ENCODE measurements at places on chromosomes 5 and 9.

DNA sequence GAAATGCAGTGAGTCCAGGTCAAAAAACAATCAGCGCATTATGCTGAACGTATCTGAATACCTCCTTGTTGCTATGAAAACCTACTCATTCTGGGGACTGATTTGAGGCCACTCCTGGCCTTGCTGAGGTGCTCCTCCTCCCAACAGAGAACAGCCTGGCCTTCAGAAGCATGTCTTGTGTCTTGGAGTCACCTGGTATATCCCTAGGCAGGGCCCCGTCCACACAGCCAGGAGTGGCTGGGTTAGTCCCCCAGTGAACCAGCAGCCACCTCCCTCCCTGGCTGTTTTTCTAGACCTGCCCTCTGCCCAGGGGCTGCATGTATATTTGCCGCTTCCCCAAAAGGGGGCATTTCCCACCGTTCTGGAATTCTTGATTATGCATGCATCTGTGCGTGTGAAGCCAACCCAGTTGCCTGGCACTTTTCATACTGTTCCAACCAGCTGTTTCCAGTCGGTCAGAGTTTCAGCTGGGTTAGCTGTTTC lies 99.2 kb upstream of the SPATA31C2 start:
- DNase-seq = no peak

- no peak for DNase-seq
These were observed 90.2 kb downstream of the NSUN2 start for GRCh38 chr5:6542421-6543345.

- no peak for DNase-seq
These were observed 9.4 kb downstream of the GADD45G start for GRCh38 chr9:89613912-89614892.

- no peak for DNase-seq
These were observed 39.0 kb downstream of the TENT4A start for GRCh38 chr5:6752236-6752635.

GRCh38 chr5:35857606-35858205 lies 1.0 kb downstream of the IL7R start:
- DNase-seq = no peak

DNA sequence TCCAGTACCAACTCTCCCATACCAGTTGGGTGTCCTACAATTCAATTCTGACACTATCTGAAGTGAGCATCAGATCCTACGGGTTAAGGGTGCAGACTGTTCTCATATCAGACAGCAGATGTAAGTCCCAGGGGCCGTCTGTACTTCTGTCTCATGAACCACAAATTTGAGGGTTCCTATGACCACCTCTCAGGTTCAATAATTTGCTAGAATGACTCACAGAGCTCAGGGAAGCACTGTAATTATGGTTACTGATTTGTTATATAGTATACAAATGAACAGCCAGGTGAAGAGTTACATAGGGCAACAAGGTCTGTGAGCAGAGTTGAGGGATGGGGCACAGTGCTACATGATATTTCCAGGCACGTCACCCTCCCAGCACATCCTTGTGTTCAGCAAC lies 499.1 kb downstream of the DMAC1 start:
- no peak for DNase-seq

- no peak for DNase-seq
These were observed 132.1 kb downstream of the NR3C1 start for GRCh38 chr5:143271431-143271830.

- DNase-seq = no peak
These were observed 72.9 kb downstream of the SERINC5 start for GRCh38 chr5:80182809-80183580.

- no peak for DNase-seq
These were observed 66.6 kb downstream of the NTRK2 start for GRCh38 chr9:84736081-84736480.

GRCh38 chr5:10564838-10565784 lies 1.2 kb downstream of the ANKRD33B start:
- peak; percentile 14 for DNase-seq

- no peak for DNase-seq
These were observed 494.9 kb upstream of the MEF2C start for GRCh38 chr5:89377767-89378455.

DNA sequence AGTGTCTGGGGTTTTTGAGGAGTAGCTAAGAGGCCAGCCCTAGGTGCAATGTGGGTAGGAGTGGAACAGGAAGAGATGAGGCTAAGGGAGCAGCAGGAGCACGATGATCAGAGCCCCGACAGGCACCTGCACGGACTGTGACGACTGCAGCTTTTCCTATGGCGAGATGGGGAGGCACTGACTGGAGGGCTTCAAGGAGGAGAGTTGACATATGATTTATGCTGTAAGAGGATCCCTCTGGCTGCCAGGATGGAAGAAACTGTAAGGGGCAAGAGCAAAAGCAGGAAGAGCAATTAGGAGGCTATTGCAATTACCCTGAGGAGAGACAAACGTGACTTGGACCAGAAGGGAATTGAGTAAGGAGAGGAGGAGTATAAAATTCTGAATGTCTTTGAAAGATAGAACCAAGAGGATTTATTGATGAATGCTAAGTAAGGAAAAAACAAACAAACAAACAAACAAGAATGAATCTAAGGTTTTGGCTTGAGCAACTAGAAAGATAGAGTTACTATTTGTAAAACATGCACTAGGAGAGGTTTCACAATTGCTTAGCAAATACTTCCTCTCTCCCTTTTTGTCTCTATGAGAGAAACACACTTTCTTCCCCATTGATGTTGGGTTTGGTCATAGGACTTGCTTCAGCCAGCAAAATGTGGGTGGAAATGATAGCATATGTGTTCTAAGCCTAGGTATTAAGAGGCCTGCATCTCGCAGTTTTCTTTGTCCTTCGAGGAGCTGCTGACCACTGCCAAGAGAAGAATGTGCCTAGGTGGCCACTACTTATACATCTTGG lies 32.9 kb downstream of the TRPC7 start:
- DNase-seq = no peak

DNA sequence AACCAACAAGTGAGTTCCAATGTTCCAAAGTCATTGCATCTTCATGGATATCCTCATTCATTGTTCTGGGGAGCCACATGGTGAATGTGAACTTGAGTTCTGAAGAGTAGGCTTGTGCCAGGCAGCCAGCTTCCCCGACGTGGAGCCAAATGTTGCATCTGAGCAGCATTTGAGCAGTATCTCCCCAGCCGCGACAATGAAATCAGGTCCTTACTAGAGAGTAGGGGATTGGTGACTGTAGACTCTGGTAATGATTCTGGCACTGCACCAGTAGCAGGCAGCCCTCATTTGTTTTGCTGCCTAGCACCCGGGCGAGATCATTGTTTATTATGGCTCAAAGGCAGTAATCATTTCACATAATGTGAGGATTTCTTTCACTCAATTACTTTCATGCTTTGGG lies 451.4 kb upstream of the C9orf72 start:
- DNase-seq = no peak

DNA sequence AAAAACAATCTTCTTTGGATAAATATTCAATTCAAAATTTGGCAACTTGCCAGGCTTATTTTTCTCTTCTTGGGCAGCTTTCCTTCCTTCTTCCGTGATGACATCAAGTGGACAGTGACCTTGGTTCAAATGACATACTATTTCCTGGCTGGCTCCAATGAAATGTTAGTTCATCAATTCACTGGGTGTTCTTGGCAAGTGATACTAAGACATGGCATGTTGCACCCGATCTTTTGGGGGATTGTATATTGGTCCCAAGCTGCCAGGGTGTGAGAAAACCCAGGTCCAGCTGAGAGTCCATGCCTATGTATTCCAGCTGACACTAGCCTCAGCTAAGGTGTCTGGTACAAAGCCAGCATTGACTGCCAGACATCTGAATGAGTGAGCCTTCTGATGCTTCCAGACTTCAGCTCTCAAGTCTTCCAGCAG lies 252.9 kb downstream of the MAT2B start:
- DNase-seq = no peak

GRCh38 chr5:37792975-37793631 lies 46.7 kb downstream of the GDNF start:
- DNase-seq = no peak

DNA sequence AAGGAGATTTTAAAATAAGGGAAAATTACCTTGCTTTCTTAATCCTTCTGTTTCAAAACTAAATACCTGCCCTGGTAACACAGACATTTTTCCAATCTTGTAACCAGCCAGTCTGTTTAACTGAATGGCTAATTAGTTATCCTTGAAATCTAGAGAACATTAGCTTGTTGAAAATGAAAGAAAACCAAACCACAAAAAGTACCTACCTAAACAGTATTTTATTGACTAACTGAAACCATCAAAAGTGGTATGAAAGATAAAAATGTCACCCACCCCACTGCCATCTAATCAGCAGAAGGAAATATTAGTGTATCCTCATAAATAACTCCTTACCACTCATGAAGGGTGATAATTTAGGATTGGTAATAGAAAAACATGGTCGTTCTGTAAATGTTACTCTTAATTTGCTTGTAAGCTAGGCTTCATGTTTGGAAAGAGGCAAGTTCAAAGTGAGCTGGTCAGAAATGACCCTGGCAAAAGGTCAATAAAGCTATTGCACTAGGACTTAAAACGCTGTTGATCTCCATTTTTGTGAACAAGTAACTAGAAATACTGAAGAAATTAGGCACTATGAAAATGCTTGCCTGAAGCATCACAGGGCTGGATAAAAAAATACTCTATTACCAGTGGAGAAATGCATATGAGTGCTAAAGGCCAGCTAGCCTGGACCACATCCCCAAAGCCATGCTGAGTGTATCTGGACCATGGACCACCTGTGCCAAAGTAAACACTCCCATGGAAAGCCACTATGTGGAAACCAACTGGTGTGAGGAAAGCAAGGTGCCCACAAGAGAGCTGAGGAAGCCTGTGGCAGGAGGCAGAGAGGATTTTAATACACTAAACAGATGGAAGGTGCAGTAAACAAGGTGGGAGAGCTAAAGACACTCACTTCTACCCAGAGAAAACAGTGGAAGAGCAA lies 8.4 kb downstream of the SEMA5A start:
- no peak for DNase-seq

- DNase-seq = no peak
These were observed 18.2 kb downstream of the SPACA9 start for GRCh38 chr9:132896906-132897305.

DNA sequence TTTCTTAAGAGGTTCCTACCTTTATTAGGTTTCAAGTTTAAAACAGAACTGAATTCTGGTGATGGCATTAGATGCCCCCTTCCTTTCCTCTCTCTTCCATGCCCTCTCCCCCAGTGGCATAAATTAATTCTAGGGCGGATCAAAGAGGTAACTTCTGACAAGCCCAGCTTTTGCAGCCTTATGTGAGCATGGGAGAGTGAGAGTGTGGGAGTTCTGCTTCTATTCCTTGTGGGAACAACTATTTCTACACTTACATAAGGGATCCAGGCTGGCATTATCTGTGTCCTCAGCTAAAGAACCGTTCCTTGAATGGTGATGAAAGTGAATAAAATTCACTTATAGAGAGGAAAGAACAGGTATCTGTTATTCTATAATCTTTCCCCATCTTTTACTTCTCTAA lies 437.6 kb downstream of the KIF4B start:
- no peak for DNase-seq

GRCh38 chr5:171612749-171613148 lies 172.9 kb upstream of the SMIM23 start:
- DNase-seq = no peak

DNA sequence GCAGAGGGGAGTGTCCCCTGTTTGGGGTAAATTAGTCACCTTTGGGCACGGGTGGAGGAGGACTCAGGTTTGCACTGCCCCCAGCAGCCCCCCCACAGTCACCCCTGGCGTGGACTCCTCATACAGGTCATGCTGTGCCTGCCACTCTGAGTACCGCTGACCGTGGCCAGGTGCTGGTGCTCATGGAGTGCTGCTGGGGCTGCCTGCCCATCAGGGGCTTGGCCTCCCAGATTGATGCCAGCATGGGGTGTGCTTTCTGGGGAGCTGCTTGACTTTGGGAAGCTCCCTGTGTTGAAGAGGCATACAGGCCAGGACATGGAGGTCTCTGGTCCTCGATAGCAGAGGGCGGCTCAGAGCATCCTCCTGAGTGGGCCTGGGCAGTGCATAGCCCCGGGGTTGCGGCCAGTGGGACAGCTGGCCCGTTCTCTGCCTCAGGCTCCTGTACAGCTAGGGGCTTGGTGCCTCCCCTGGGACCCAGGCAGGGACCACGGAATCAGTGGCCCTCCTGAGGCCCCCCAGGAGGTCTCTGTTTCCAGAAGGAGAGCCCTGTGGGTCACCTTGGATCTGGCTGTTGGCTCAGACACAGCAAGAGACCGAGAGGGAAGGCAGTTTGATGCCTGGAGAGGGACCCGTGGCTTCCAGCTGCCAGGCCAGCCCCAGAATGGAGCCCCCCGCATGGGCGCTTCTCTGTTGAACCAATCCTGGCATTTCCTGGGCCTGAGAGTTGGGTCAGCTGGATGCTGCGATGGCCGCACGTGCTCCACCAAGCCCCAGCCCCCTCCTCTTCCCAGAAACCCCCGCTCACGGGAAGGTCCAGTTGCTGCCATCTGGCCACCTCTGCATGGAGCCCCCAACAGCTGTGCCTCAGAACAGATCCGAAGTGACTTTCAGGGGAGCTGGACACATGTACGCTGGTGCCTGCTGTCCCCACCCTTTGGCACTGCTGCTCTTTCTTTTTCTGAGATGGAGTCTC lies 6.1 kb upstream of the AJM1 start:
- DNase-seq = no peak

DNA sequence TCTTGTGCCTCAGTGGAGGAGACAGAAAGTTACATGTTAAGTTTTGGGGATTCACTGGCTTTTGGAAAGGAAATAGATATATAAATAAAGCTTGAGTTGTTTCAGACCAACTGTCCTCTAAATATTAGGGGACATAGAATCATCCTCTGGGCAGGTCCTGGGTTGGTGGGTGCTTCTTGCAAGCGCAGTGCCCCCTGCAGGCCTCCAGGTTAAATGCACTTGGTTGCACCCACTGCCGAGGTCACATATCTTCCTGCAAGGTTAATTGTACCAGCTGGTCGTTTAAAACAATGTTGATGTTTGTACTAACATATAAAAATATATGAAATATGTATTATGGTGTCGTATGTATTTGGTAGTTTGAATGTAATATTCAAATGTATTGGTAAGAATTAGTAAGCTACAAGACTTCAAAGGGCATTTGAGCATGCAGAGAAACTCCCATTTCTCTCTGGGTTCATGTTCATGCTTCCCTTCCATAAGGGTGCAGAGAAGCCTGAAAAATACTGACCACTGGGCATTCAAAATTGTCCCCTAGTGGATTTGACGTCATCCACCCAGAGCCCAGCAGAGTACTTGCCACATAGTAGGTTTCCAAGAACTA lies 87.0 kb downstream of the ZNF618 start:
- DNase-seq = no peak

- no peak for DNase-seq
These were observed 140.6 kb upstream of the MOCS2 start for GRCh38 chr5:53250201-53250550.

GRCh38 chr9:86747711-86748110 lies 199.6 kb downstream of the GAS1 start:
- no peak for DNase-seq

GRCh38 chr5:175382171-175382570 lies 61.8 kb downstream of the DRD1 start:
- DNase-seq = no peak

- peak; percentile 39 for DNase-seq
These were observed 7.7 kb downstream of the B4GALT7 start for GRCh38 chr5:177607452-177608192.

Data from stimulated activated CD4-positive, alpha-beta T cell treated with anti-CD3 and anti-CD28 coated beads, Interleukin-12 subunit alpha, Interleukin-12 subunit beta, amount 100 ng/mL, for 24 hours (primary cell).